ENCODE measurements at places on chromosomes 4 and X.

DNA sequence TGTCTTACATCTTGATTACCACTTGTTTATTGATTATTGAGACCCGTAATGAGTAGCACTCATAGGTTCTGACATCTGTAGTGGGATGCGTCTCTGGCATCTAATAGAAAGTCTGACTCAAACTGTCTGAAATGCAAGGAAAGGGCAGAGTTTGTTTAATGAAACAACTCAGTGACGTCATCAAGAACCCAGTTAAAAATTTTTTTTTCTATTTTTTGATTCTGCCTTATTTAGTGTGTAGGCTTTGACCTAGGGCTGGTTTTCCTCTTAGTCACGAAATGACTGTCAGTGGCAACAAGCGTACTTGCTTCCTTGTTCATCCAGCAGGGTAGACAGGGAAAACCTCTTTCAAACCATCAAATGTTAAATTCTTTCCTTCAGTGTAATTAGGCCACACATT is 3.1 kb upstream of the CDKL5 start:
- DNase-seq = no peak

DNA sequence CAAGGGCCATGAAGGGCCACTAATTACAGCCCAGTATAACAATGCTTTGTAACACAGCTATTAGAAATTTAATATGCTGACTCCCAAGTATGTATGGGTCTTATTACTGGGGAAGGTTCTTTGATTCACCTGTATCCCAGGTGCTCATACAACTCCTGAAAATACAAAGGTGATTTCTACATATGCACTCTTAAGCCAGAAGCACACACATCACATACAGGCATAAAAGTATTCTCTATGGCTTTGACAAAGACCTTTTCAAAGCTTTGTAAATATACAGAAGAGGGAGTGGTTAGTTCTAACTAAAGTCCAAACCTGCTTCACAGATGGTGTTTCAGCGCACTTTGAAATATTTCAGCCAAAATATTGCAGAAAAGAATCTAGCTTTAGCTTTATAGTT is 191.5 kb downstream of the SNCA start:
- no peak for DNase-seq

- no peak for DNase-seq
These were observed 384.8 kb downstream of the AFF2 start for GRCh38 chrX:148885203-148885602.

DNA sequence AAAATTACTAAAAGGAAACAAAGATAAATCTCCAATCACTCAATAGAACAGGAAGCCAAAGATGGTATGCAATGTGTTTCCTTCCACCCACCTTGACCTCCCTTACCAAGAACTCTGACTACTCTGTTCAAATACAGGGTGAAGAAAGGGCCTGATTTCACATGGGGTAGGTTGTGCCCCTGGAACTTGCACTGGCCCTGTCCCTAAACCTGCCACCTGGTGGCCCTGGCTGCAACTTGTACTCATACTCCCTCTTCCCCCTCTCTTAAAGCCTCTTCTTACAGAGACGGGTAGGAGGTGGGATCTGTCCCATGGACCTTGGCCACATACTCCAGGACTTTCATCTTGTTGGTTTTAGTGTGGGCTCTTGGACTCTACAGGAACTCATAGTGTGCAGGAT is 17.3 kb upstream of the TMEM185A start:
- DNase-seq = no peak

DNA sequence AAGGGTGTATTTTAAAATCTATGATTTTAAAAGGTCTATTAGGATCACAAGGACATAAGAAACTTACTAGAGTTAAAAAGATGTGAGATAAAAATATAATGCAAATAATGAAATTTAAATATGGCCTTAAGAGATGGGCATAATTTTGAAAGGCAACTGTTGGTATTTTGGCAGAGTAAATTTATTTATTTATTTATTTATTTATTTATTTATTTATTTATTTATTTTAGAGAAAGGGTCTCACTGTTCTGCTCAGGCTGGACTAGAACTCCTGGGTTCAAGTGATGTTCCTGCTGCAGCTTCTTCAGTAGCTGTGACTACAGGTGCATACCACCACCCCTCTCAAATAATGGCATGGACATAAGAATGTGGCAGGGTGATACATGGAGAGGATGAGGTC is 932.1 kb upstream of the LCORL start:
- DNase-seq = no peak

DNA sequence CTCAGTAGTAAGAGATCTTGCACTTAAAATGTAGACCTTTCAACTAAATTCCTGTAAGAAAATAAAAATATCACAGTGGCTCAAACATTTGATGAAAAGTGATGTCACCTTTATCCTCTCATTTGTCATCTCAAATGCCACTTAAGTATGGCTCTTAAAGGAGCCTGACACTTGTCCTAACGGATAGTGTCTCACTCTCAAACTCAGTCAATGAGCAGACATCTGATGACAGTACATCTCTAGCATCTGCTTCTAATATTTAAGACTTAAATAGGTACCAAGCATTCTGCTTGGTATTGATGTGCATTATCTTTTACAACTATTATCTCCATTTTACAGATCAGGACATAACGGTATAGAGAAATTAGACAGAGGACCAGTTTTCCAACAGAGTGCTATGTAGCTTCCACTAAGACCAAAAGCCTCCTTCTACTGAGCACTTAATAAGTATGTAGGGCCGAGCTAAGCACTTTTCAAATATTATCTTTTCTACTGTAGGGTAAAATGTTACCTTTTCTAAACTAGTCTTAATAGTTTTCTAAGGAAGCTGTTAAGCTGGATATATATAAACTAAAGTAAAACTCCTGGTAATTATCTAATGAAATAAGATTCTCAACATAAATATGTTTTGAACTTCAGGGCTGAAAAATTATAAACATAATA is 110.2 kb downstream of the PDE5A start:
- no peak for DNase-seq

- DNase-seq = no peak
These were observed 153.2 kb downstream of the KLF8 start for GRCh38 chrX:56385336-56385735.

DNA sequence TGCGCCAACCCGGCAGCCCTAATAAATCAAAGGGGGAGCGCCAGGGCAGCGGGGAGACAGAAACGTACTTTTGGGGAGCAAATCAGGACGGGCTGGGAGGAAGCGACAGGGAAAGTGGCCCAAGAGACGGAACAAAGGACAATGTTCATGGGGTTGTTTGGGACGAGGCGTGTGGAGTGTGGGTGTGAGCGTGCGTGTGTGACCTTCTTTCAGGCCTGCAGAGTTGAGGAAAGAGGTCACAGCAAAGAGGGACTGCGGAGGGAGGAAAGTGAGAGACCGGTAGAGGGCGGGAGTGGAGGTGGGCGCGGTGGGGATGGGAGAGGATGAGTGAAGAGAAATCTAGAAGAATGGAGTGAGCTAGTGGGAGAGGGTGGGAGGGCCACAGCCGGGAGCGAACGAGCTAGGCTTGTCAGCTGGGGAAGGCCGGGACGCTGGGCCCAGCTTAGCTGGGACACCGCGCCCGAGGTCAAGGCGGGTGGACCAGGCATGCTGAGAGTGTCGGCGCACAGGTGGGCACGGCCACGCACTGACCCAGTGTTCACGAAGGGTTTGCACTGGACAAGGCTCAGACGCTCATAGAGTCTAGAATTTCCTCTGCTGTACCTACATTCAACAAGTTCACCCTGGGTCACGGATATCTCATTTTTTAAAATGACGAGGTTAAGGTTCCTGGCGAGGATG is 14.7 kb upstream of the PITX2 start:
- no peak for DNase-seq

- no peak for DNase-seq
These were observed 26.2 kb downstream of the TMSB4X start for GRCh38 chrX:13001097-13001496.

DNA sequence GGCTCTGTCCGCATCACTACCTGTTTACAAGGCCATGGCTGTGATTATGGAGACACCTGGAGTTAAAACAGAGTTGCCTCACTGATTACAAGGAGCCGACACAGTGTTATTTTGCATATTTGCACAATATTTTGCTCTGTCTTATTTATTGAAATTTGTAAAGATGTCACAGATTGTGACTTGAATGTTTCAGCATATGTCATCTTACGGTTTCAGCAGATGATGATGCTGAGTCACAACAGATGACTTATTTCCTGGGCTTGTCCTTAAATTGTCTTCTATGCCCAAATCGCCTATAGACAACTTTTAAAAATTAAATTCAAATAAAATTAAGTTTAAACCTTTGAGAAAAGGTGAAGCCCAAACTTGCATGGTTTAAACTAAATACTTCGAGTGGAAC is 87.1 kb upstream of the INPP4B start:
- peak; percentile 1 for DNase-seq

DNA sequence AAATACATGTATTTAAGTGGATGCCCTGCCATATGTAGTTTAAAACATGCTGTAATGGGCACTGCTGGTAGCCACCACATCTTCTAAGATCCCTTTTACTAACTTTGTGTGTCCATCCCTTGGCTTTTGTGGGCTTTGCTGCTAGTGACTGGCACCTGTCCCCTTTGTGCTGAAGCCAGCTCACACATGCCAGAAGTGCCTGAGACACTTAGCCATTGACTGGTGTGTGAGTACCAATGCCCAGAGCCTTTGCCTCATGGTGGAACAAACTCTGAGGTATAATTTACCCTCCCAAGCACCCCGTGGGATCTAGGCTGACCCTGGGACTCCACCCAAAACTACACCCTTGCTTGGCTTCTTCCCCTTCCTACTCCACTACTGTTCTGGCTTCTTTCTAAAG is 33.0 kb downstream of the ARHGAP6 start:
- no peak for DNase-seq

GRCh38 chr4:54332542-54332941 is 103.4 kb downstream of the PDGFRA start:
- no peak for DNase-seq

GRCh38 chr4:15547392-15547791 is 77.7 kb downstream of the CC2D2A start:
- no peak for DNase-seq

DNA sequence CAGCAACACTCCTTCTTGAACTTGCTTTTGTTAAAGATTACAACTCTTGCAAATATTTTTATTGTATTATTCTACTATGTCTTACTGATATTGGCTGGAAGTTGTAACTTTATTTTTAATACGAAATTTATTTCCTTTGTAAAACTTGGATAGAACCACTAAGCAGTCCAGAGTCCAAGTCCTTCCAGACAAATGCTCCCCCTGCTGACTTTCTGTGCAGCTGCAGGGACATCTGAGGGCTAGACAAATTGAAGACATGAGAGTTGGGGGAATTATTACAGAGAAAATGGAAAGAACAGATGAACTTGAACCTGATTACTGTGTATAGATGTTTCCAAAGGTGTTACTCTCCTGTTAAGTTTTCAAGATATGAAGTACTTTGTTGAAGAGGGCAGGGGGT is 238.8 kb downstream of the GRIA3 start:
- DNase-seq = no peak

GRCh38 chr4:95124906-95125504 is 367.2 kb downstream of the BMPR1B start:
- DNase-seq = peak; percentile 30

- no peak for DNase-seq
These were observed 63.7 kb downstream of the TENM3 start for GRCh38 chr4:182306792-182307507.

- no peak for DNase-seq
These were observed 8.8 kb upstream of the CHRDL1 start for GRCh38 chrX:110804446-110804845.

DNA sequence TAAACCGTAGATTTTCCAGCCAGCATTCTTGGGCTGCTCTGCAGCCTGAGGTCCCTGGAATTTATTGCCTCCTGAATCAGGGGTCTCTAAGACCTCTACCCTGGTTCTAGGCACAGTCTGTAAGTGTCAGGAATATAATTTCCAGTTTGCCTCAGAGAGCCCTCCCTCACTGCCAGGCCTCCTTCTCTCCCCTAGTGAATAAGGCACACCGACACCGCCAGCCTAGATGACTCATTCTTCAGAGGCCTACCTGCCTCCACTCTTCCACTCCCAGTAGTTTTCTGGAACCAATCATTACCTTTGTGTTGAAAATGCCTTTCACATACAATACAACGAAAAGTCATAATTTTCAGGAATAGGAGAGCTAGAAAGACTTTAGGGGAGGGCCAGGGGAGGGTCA is 50.3 kb upstream of the ARHGEF9 start:
- no peak for DNase-seq

DNA sequence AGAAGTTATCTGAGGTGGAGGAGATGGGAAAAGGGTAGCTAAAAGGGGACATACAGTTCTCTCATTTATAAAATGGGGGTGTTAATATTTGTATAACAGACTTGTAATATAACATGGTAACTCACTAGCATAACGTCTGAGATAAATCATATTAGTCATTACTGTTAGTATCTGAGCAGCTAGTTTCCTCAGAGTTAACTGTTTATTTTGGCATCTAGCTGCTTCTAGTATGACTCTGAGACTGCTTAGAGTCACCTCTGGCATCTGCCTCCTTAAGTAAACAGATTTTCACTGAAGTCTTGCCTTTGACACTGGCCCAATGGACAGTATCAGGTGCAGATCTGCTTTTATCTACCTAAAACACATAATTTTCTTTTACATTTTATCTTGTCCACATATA is 58.1 kb downstream of the SLC30A9 start:
- no peak for DNase-seq

DNA sequence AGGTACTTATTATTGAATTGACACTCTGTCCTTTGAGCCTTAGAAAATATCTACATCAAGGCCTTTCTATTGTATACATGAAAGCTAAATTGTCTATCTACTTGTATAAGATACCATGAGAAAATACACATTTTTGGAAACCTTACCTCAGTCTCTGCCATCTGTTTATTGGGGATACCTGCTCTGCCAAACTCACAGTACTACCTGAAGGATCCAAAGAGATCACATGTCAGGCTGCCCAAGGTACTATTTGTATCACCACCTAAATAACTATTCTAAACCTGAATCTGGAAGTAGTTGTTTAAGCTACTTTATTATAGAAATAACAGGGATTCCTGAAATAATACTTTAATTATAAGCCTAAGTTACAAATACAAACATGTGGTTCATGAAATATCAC is 126.2 kb downstream of the PALLD start:
- DNase-seq = no peak

- peak; percentile 61 for DNase-seq
These were observed 289.7 kb downstream of the DKK2 start for GRCh38 chr4:106746451-106746850.

DNA sequence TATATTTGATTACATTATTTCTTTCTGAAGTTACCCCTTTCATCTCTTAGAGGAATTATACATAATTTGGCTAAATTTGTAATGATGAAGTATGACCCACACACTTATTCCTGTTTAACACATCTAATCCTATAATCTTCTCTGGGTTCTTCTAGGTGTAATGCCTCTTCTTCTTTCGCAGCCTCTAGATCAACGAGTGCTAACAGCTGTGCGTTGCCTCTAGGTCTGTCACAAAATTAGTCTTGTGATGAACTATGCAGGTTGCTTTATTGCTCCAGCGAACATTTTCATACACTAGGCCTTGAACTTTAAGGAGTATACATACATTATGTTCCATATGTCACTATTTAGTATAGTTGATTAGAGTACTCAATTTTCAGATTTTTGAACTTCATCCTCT is 89.9 kb downstream of the TTC29 start:
- no peak for DNase-seq

GRCh38 chr4:123747016-123747415 is 350.4 kb downstream of the SPRY1 start:
- DNase-seq = no peak

- no peak for DNase-seq
These were observed 129.8 kb downstream of the MXRA5 start for GRCh38 chrX:3216581-3217180.
